ENCODE measurements at places on chromosomes 7 and 10.
A peak's percentile ranks its signal among the peaks of the same experiment; 100 is the strongest.

DNA sequence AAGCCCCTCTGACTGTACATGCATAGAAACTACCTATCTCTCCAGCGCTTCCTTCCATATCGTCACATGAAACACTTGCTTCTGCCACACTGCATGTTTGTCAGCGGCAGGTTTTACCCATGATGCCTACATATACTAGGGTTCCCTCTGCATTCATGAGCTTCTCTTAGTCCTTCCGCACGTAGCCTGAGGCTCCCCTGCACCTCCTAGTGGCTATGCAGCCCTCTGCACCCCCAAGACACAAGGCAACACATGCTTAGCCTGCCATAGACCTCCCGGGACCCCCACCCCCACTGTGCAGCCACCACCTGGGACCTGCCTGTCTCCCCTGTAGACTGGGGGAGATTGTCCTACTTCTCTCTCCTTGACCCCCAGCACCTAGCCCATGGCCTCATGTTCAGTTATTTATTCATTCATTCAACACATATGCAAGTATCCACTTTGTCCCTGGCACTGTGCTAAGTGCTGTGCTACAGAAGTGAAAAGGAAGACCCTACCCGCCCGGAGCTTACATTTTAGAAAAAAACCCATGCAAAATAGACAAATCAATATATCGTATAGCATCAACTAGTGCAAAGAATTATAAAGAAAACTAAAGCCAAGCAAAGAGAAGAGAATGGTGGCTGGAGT lies 23.5 kb downstream of the TMEM273 start:
- DNase-seq: peak; percentile 19

DNA sequence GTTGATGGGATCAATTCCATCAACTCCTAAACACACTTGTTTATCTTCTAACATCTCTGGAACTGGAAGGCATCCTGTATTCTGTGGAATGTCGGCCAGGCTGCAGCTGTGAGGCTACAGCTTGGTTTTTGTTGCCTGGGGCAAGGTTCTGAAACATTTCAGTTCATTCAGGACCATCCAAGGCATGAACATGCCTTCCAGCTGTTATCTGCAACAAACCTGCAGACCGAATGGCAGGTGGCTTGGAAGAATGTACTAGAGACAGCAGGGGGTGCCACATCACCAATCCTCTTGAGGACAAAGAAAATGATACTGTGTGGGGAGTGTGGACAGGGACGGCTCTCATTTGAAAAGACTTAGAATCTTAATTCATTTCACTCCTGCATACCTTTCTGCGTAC lies 12.4 kb downstream of the PAPOLB start:
- no peak for DNase-seq

DNA sequence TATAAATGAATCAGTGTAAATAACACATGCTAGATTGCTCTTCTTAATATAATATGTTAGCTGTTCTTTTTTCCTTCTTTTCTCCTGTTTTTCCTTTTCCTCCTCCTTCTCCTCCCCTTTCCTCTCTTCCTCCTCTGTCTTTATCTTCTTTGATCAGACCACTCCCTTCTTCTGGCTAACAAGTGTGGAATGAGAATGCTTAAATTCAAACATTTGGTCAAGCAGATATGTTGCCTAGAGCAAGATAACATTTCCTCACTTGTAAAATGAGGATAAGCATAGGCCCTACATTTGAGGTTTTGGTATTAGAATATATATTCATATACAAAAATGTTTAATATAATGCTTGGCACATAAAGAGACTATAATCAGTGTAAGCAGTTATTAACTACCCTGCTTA lies 299.1 kb downstream of the PCDH15 start:
- DNase-seq: no peak

DNA sequence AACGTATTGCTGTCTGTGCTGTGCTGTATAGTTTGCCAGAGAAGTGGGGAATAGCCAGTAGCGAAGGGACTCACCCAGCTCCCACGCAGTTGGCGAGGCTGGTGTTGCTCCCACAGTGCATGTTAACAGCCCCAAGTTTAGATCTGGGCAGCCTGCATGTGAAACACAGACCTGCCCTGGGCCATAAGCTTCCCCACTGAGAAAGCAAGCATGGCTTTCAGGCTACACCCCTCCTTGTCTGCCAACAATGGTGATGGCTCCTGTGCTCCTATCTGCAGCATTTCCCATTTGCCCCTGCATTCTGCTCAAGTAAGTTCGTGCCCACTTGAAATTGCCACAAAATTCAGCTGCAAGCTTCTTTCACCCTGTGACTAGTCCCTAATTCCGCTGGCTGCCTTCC lies 57.5 kb downstream of the IPMK start:
- no peak for DNase-seq

DNA sequence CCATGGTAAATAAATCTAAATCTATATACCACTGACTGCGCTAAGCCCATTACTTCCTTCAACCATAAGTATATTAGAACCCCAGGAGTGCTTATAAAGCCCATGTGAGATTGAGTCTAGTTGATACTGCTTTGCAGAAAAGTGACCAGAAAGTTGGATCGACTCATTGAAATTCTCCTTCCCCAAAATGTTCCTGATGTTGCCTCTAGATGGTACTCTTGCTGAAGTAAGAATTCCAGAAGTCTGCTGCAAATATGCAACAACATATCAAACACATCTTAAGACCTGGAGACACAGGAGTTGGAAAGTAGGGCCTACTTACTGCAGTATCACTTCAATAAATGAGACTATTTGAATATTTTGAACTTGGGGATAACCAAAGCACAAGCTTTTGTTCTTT lies 550.8 kb downstream of the IPMK start:
- DNase-seq: no peak

GRCh38 chr7:33581236-33581635 lies 324.1 kb upstream of the BMPER start:
- no peak for DNase-seq

All from stimulated activated CD4-positive, alpha-beta T cell treated with anti-CD3 and anti-CD28 coated beads, TNF-alpha, amount 100 ng/mL, for 24 hours (primary cell).